ENCODE measurements at places on chromosomes 2 and 18.

- DNase-seq, result no peak
These were observed 81.1 kb downstream of the TMEM17 start for GRCh38 chr2:62424899-62425298.

DNA sequence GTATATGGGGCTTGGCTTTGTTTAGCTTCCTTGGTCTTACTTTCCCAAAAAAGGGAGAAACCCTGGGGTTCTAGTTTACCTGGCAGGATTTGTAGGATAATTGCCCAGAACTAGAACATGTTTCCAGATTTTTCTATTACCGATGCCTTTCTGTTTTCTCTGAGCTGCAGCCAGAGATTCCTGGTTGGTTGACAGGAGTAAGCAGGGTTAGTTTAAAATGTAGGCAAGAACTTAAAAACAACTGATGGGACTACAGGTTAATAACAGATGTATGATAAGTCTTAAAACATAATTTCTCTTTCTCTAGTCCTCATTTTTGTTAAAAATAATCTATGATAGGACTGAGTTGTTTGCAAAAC, 38.9 kb upstream of the GMCL1 start:
- DNase-seq, result no peak

DNA sequence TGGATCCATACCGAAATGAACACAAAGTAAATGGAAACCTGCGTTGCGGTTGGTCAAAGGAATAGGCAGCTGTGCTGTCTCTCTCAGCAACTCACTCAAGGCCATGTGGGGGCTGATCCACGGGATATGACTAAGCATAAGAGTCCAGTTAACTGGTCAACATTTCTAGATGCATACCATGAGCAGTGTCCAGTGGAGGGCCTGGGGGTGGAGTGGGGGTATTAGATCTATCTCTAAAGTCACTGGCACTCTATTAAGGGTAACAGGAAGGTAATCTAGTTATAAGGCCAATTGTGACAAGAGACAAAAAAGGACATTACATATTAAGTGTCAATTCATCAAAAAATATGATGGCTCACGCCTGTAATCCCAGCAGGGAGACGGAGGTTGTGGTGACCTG, 136.8 kb downstream of the TTC32 start:
- DNase-seq, result no peak

GRCh38 chr2:235864733-235865515, 303.3 kb downstream of the GBX2 start:
- no peak for DNase-seq

DNA sequence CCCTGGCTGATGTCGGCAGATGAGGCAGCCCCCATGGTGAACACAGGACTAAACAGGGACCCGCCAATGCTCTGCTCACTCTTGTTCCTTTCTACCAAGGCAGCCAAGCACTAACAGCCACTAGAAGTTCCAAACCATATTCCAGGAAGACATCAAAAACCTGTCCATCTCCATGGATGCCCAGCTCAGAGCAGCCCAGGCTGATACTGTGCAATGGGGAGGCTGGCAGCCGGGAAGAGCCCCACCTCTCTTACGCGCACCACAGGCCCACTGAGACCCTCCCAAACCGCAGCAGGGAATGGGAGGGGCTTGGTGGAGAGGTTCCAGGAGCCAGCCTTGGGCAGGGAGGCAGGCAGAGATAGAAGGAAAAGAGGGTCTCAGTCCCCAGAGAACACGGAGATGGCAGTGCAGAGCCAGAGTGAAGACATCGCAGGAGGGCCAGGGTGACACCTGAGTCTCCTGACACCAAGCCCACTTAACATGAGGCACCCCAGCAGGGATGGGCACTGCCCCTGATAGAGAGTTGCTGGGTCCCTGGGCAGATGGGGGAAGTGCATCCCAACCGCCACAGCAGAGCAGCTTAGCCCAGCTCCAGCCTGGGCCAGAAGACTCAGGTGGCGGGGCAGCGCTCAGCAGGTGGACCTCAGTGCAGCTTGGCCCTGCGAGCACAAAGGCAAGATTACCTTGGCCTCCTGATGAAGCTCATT, 3.4 kb downstream of the HS6ST1 start:
- DNase-seq, result no peak

GRCh38 chr2:20634507-20635112, 16.3 kb downstream of the HS1BP3 start:
- DNase-seq, result no peak

DNA sequence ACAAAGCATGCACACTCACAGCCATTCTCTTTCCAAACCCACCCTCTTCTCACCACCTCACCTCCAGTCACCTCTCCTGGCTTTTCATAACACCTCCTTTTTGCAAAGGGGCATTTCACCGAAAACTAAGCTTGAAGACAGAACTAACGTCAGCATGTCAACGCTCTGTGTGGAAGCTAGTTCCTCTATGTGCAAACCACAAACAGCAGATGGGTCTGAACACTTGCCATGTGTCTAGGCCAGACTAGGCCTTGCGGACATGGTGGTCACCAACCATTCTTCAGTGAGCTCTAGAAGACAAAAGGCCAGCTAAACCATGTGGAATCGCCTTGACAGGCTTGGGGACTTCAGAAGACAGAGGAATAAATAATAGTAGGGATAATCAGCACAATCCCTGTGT, 148.5 kb downstream of the TXNL1 start:
- DNase-seq, result no peak

GRCh38 chr2:96233436-96233835, 24.8 kb upstream of the STARD7 start:
- DNase-seq, result no peak

- DNase-seq, result no peak
These were observed 882.1 kb upstream of the PIK3C3 start for GRCh38 chr18:41072946-41073345.

DNA sequence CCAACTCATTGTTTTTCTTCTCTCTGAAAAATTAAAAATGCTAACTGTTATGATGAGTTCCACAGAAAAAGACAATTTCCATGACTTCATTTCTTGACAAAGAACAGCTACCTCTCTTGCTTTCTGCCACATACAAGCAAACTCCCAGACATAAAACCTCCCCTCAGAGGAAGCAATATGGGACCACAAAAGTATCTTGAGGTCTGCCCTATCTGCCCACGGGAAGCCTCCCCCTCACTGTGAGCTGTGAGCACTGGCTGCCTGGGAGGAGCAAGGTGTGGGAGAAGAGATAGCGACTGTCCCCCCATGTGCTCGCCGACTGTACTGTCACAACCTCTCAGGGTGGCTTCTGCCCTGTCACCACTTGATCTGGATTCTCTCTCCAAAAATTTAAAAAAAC, 69.7 kb upstream of the NRP2 start:
- no peak for DNase-seq

- no peak for DNase-seq
These were observed 77.8 kb upstream of the HS6ST1 start for GRCh38 chr2:128396500-128396891.

Data from NCI-H187 treated with DMSO at 0.1 percent for 48 hours (cell line).